Thoracic aorta (tissue), 2 donors: ENCODE measurements at places on chromosomes 13 and 19. TPM values are rescaled to one million over a fixed set of nuclear protein-coding genes. Genes with fewer than 3 reads are reported as not detected.

DNA sequence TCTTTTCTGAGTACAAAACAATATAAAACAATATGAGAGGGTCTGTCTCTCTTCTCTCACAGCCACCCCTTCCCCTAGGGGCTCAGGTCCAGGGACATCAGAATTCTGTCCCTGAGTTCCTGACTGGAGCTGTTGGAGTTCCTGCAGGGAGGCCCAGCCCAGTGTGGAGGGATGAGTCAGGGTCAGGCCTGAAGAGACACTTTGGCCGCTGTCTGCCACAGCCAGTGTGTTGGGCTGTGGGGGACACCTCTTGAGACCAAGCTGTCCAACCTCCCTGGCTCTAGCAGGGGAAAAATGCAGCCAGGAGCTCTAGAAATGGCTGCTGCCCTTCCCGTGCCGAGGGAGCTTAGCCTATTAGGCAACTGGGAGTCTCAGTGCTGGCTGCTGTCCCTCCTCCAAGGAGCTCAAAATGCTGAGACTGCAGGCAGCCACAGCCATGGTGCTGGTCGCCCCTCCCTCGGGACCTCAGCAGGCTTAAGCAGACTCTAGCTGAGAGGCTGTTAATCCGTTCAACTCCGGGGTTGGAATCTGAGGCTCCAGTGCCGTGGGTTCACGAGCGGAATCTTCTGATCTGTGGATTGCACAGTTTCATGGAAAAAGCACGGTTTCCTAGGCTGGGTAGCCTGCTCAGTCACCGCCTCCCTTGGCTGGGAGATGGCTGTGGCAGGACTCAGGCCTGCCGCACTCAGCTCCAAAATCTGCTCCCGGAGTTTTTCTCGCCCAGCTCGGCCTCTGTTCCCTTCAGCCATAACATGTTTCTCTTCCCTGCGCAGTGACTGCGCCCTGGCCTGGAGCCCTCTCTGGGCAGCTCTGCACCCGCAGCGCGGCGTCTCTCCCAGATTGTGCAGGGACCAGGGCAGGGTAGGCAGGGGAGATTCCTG, 3.8 kb upstream of the ZNF626 start:
- H3K27ac ChIP-seq, result peak overlapping the region; percentile 68
- no peak for DNase-seq
- H3K4me1 ChIP-seq, result no peaks in the 10 kb centered on the region

- no peaks in the 10 kb centered on the region for H3K36me3 ChIP-seq
- no peaks in the 10 kb centered on the region for H3K4me1 ChIP-seq
- H3K4me3 ChIP-seq, result no peak overlapping the region
- no peak for DNase-seq
- H3K27ac ChIP-seq, result no peak overlapping the region
- no peaks in the 10 kb centered on the region for H3K27me3 ChIP-seq
Measured at GRCh38 chr13:80313668-80314256, 27.2 kb downstream of the SPRY2 start.

Gene C1QTNF9
- not detected for total RNA-seq

- no peaks in the 10 kb centered on the region for H3K4me1 ChIP-seq
- no peaks in the 10 kb centered on the region for H3K27me3 ChIP-seq
- no peak overlapping the region for H3K27ac ChIP-seq
- no peak overlapping the region for H3K4me3 ChIP-seq
- H3K36me3 ChIP-seq, result no peaks in the 10 kb centered on the region
Measured at GRCh38 chr19:2693492-2694160, 8.9 kb downstream of the GNG7 start.

Gene C2CD4C
- 1.6 TPM for total RNA-seq

Gene AP1M1
- 77.5 TPM for total RNA-seq

Gene DIRAS1
- 2.3 TPM for total RNA-seq

DNA sequence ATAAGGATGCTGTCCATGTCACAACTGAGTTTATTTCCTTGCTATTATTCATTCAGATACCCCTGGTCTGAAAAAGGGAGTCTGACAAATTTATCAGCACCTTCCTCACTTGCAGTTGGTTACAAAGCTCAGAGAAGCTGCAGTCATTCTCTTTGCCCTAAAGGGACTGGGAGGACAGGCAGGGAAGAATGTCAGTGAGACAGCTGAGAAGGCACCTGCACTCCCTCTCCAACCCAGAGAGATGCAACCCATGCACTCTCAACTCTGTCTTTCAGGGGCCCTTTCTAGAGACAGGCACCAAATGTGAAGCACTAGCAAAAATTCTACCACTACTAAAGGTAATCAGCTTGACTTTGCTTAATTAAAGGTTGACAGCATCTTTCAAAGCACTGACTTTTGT, 83.3 kb downstream of the CRYL1 start:
- H3K4me1 ChIP-seq, result no peaks in the 10 kb centered on the region
- H3K27ac ChIP-seq, result no peak overlapping the region
- H3K27me3 ChIP-seq, result no peaks in the 10 kb centered on the region
- DNase-seq, result no peak
- no peaks in the 10 kb centered on the region for H3K36me3 ChIP-seq

GRCh38 chr19:3025549-3025886, 3.6 kb downstream of the TLE2 start:
- no peak overlapping the region for H3K27ac ChIP-seq
- no peaks in the 10 kb centered on the region for H3K4me1 ChIP-seq
- no peak overlapping the region for H3K4me3 ChIP-seq

GRCh38 chr13:110528371-110528770, 33.2 kb downstream of the RAB20 start:
- peak overlapping the region; percentile 81 for H3K27ac ChIP-seq
- no peaks in the 10 kb centered on the region for H3K27me3 ChIP-seq
- H3K4me3 ChIP-seq, result peak overlapping the region; percentile 12
- H3K36me3 ChIP-seq, result no peaks in the 10 kb centered on the region
- H3K4me1 ChIP-seq, result peaks cover 40% of the 10 kb centered on the region

Gene NCR1
- total RNA-seq, result 2.2 TPM

Gene CASP14
- not detected for total RNA-seq

Gene ATCAY
- total RNA-seq, result not detected

Gene IRS2
- total RNA-seq, result 47.8 TPM

DNA sequence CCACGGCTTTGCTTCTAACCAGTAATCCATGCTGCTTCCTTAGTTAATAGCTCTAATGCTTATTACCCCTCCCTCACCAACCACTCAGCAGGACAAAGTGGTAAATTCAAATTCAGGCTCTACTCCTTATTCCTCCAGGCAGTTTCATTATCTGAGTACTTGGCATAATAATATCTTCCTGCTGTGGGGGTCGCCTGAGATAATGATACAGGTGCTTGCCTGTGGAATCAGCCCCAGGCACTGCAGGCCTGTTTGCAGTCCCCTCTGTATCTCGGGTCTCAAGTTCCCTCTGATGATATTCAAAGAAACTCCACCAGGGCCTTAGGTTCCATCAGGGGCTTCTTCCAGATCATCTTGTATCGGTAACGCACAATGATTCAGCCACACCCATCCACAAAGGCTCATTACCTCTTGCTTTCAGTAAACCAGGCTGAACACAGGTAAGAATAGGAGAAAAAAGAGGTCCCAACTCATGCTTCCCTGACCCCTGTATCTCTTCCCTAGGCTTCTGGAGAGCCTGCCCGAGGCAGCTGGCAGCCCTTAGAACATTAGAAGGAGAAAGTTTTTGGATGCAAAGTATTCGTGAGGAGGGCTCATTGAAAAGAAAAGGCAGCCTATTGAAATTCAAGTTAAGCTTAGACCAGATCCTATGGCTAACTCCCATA, 14.3 kb upstream of the FOXO1 start:
- H3K4me3 ChIP-seq, result no peak overlapping the region
- DNase-seq, result no peak
- H3K36me3 ChIP-seq, result no peaks in the 10 kb centered on the region
- H3K27ac ChIP-seq, result no peak overlapping the region
- peaks cover 19% of the 10 kb centered on the region for H3K4me1 ChIP-seq
- H3K27me3 ChIP-seq, result no peaks in the 10 kb centered on the region

Gene RAB3A
- 1.9 TPM for total RNA-seq

- H3K27me3 ChIP-seq, result no peaks in the 10 kb centered on the region
- H3K27ac ChIP-seq, result peak overlapping the region; percentile 57
- H3K4me3 ChIP-seq, result peak overlapping the region; percentile 63
- DNase-seq, result no peak
- H3K36me3 ChIP-seq, result no peaks in the 10 kb centered on the region
Measured at GRCh38 chr19:4878491-4878968, 11.1 kb upstream of the PLIN3 start.

- H3K4me1 ChIP-seq, result no peaks in the 10 kb centered on the region
- no peaks in the 10 kb centered on the region for H3K27me3 ChIP-seq
- DNase-seq, result no peak
- no peak overlapping the region for H3K27ac ChIP-seq
- H3K36me3 ChIP-seq, result no peaks in the 10 kb centered on the region
- no peak overlapping the region for H3K4me3 ChIP-seq
Measured at GRCh38 chr13:59607780-59608233, 555.9 kb downstream of the DIAPH3 start.
